ENCODE measurements at places on chromosomes 7 and 10. TPM values are rescaled to one million over a fixed set of nuclear protein-coding genes. Genes with fewer than 3 reads are reported as not detected.

The ASB4 gene
- 2.2 TPM for total RNA-seq

The GNGT1 gene
- total RNA-seq = 2.9 TPM

The ZP3 gene
- not detected for total RNA-seq

The PLXDC2 gene
- total RNA-seq = 25.3 TPM

The SMO gene
- 21.9 TPM for total RNA-seq

The OR6B1 gene
- total RNA-seq = 4.3 TPM

The SERPINE1 gene
- 152 TPM for total RNA-seq

The AS3MT gene
- 4.8 TPM for total RNA-seq

The DYDC2 gene
- 1.4 TPM for total RNA-seq

The KLLN gene
- total RNA-seq = 5.1 TPM

The LEP gene
- 2.2 TPM for total RNA-seq

The PRSS1 gene
- total RNA-seq = 2.4 TPM

The ARHGAP22 gene
- 10.4 TPM for total RNA-seq

Measured in umbilical cord (tissue), 2 donors.